ENCODE measurements at places on chromosomes 11 and 22.

GRCh38 chr11:64661146-64661545 lies 61.9 kb downstream of the NRXN2 start:
- peak; percentile 36 for DNase-seq

DNA sequence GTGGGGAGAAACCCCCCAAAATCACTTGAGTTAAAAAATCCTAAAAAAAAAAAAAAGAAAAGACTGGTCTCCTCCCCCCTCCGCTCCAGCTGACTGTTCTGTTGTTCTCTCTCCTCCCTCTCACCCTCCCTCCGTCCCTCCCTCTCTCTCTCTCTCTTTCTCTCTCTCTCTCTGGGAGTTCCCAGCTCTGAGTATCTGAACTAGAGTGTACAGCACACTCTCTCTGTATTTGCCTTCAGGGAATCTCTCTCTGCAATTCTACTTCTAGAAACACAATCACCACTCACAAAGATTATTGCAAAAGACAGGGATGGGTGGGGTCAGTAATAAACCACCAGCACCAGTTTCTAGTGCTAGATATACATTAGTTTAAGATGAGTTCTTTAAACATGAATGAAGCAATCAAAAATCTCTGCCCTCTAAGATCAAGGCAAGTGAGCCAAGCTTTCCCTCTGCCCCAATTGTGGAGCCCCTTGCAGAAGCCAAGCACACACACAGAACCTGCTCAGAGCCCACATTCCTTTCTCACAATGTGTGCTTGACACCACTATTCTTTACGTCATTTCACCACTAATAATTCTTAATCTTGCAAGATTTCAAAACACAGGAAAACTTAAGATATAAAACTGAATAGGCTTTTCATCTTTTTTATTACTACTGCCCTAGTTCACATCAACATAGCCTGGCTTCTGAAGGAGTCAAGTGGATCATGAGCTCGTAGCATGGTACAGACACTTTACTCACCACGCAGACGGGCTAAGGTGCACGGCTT lies 133.5 kb downstream of the RBFOX2 start:
- peak; percentile 64 for DNase-seq

- no peak for DNase-seq
Observed at GRCh38 chr11:10496296-10496936, 41.4 kb downstream of the AMPD3 start.

GRCh38 chr22:32661737-32662586 lies 139.5 kb upstream of the TIMP3 start:
- peak; percentile 50 for DNase-seq

- no peak for DNase-seq
Observed at GRCh38 chr11:8802251-8802650, 108.7 kb upstream of the AKIP1 start.

- peak; percentile 84 for DNase-seq
Observed at GRCh38 chr11:65422633-65423515, at the start of gene NEAT1. Gene NEAT1 (plus strand): TSS chr11:65422798.

GRCh38 chr22:31742115-31742514 lies 7.8 kb downstream of the PRR14L start:
- no peak for DNase-seq

DNA sequence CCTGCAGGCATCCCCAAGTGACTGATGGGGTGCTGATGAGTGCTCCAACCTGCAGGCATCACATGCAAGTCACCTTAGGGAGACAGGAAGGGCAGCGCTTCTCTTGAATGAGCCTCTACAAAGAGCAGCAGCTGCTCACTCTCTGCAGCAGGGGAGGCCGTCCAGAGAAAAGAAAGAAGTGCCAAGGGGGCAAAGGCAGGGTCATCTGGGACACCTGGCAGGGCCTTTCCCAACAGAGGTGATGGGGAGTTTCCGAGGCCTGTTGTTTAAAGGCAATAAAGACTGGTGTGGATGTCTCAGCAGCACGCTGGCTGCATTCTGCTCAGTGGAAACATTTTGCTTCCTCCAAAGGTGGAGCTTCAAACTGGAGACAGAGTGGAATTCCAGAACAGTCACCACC lies 113.7 kb downstream of the ETS1 start:
- no peak for DNase-seq

GRCh38 chr22:41308544-41308947 lies 7.2 kb downstream of the ZC3H7B start:
- DNase-seq, result no peak

DNA sequence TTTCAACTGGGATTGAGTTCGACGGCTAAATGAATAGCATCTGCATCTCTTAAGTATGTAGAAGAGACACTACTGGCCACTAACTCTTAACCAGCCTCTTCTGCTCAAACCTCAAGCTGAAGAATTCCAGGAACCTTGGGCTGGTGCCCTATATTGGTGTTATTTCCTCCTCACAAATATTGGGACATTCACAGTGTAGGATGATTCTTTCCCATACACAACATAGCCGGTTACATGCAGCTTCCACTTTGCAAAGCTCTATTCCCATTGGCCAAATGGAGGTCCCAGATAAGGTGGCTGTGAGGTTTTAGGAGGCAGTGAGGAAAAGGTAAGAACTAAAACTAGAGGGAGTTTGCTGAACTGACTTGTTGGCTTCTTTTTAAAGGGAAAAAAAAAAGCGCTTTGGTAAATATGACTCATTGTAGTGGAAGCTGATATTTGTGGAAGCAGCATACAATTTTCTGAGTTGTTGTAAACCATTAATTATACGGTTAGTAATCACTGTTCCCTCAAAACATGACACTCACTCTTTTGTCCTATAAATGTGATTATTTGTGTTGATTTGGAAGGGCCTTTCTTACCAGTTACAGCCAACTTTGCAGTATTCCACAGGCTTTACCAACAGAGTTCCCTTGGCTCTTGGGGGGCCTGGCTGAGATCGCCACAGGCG lies 17.6 kb downstream of the C22orf31 start:
- DNase-seq, result no peak

- no peak for DNase-seq
Observed at GRCh38 chr11:22079133-22079872, 113.6 kb upstream of the ANO5 start.

DNA sequence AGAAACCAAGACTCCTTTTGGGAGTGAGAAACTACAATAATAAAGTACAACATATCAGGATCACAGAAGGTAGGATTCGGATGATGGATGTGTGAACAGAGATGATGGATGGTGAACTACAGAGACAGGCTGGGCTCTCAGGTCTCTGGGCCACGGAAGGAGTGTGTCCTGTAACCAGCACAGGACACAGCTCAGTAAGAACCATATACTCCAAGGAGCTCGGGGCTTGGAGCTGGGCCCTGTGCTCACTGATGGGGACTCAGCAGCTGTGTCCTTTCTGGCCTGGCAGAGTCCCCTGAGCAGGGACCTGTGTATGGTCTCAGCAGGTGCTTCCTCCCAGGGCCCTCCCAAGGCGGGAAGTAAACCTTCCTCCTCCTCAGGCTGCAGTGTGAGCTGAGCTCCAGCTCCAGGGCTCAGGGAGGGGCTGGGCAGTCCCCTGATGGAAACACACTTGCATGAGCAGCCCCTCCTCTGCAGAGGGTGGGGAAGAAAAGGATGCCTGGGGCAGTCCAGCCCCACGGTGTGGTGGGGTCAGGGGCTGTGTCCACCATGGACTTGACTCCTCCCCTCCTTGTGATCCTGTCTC lies 39.8 kb upstream of the TOP3B start:
- DNase-seq, result no peak

- no peak for DNase-seq
Observed at GRCh38 chr11:70404244-70404643, 5.9 kb downstream of the CTTN start.

- no peak for DNase-seq
Observed at GRCh38 chr11:13923182-13923581, 39.3 kb upstream of the SPON1 start.

- DNase-seq, result peak; percentile 46
Observed at GRCh38 chr11:119236891-119237290, 30.8 kb downstream of the CBL start.

- DNase-seq, result no peak
Observed at GRCh38 chr22:43218786-43219185, 31.9 kb upstream of the TTLL12 start.

- no peak for DNase-seq
Observed at GRCh38 chr22:44337678-44338004, 24.9 kb upstream of the SHISAL1 start.

GRCh38 chr11:128884703-128885338 lies 6.3 kb upstream of the KCNJ5 start:
- no peak for DNase-seq

DNA sequence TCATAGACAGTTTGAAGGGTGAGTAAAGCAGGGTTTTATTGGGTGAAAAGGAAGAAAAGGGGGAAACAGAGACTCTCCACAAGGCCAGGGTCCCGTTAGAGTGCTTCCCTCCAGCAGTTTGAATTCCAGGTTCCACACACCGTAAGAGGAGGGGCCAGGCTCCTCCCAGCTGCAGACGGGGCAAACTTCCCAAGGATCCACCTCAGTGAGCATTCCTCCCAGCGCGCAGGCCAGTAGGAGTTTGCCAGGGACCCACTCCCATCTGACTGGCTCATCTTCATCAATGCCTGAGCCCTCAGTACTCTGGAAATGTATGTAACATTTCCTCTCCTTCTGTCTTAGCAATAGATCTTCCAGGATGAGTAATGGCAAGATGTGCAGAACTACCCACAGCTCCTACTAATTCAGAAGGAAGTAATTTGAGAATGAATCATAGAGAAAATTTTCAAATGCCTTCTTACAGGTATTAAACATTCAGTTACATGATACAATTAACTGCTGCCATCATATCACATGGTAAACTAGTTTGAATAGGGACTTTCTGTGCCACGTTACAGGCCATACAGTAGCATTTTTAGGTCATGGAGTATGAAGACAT lies 34.0 kb upstream of the TRPC6 start:
- peak; percentile 1 for DNase-seq

DNA sequence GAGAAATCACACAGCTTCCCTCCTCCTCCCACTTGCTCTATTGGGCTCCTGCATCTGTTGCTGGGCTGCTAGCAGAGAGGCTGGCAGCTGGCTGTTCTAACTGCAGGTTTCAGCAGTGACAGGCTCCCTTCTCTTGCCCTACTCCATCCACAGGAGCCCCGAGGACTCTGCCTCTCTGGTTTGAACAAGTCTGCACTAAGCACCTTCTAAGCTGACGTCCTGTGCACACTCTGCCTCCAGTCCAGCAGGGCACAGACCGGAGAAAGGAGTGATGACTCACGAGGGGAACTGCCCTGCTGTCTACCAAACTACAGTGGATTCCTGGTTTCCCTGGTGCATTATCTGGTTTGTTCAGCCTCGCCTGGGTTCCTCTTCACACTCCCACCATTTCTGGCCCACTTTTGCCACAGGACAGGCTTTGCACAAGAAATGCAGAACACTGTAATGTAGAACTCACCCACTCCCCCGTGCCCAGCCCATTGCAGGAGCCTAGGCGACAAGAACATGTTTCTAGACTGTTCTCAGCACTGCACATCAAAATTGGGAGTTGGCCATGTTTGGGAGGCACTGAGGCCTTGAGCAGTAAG lies 26.0 kb downstream of the IL10RA start:
- DNase-seq, result no peak

- no peak for DNase-seq
Observed at GRCh38 chr11:126153972-126154371, 57.5 kb downstream of the RPUSD4 start.

DNA sequence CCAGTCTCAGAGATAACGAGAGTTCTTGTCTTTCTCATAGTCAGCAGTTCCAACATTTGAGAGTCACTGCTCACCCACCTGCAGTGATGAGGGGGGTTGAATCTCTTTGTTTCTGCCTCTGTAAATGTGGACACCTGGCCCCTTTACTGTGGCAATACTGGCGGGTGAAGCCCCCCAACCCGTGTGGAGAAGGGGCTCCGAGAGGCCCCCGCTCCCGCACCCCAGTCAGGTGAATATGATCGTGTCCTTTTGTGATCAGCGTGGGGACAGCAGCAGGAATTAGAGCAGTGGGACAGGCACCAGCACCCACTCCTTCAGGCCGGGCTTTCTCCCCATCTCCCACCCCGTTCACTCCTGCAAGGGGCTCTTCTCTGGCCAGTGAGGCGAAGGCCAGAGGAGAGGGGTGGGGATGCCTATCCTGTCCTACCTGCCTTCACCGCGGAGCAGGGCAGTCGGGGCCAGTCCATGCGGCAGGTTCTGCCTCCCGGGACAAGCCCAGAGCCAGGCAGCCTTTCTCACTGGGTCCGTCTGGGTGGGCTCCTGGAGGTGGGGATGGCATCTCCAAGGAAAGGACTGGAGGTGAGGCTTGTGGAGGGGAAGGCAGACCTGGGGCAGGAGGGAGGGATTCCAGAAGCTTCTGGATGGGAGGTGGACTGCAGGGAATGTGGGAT lies 12.7 kb upstream of the CELSR1 start:
- DNase-seq, result no peak

GRCh38 chr22:48319321-48320047 lies 1508.2 kb downstream of the BRD1 start:
- no peak for DNase-seq

GRCh38 chr22:44889255-44889878 lies 120.4 kb downstream of the PHF21B start:
- DNase-seq, result no peak

- no peak for DNase-seq
Observed at GRCh38 chr11:57469268-57469667, 8.9 kb downstream of the RTN4RL2 start.

DNA sequence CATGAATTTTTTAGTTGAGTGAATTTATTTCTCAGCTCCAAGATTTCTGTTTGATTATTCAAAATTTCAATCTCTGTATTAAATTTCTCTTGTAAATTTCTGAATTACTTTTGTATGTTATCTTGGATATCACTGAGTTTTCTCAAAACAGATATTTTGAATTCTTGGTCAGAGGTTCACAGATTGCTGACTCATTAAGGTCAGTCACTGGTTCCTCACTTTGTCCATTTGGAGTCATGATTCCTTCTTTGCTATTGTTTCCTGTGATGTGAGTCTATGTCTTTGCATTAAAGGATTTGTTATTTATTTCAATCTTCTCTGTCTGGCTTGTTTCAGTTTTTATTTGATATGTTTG lies 10.2 kb upstream of the IL17RA start:
- DNase-seq, result no peak

DNA sequence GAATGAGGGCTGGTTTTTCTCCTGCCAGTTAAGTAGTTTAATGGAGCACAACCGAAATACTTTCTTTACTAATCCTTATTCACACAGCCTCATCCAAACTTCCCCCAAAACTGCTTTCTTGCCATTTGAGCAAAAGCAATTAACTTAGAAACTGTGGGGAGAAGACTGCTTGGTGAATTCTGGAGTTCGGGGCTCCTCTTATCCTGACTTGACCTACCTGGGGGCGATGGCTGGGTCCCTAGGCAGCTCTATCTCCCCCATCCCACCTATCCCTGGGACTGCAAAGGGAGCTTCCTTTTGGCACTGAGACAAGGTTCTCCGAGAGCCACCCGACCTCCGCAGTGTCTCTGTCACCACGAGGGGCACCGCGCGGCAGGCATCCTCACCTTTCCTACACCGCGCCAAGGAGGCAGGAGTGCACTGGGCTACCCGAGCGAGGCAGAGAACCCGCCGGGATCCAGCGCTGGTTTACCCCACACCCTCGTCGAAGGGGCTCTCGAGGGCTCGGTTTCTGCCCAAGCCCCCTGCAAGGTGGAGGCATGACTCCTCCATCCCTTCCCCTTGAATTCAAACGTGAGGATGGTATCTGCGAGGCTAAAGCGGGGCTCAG lies 759 bp downstream of the DESI1 start:
- no peak for DNase-seq
